ENCODE measurements at places on chromosomes 3 and 15. TPM values are rescaled to one million over a fixed set of nuclear protein-coding genes. Genes with fewer than 3 reads are reported as not detected.
A peak's percentile ranks its signal among the peaks of the same experiment; 100 is the strongest.

- no peak for DNase-seq
These were observed 16.2 kb downstream of the PAK6 start for GRCh38 chr15:40255033-40255432.

GOLGA8F gene
- 0.05 TPM for polyA plus RNA-seq

- no peak for DNase-seq
These were observed 8.3 kb upstream of the CHRM5 start for GRCh38 chr15:33959844-33960548.

DNA sequence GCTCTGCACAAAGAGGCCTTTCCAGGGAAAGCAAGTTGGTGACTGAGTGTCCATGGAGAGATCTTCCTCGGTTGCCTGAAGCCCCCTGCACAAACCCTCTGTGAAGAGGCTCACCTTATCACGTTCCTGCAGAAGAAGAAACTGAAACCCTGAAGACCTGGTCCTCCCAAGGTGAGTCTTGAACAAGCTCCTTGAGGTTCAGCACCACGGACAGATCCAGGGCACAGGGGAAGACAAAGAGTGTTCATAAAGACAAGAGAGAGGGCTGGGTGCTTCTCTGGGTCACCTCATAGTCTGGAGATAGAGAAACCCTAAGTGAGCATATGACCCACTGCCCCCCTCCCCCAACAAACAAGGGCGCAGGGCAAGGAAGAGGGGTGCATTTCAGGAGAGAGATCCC is 21.7 kb upstream of the TBC1D21 start:
- DNase-seq, result peak; percentile 61

- DNase-seq, result no peak
These were observed 5.8 kb upstream of the CAMP start for GRCh38 chr3:48217449-48217848.

GRCh38 chr3:40847551-40847992 is 322.8 kb downstream of the ZNF621 start:
- DNase-seq, result peak; percentile 13

IGF2BP2 gene
- 105 TPM for polyA plus RNA-seq

NOX5 gene
- 0.65 TPM for polyA plus RNA-seq

- no peak for DNase-seq
These were observed 39.7 kb downstream of the ESYT3 start for GRCh38 chr3:138474163-138474562.

- DNase-seq, result no peak
These were observed 246.5 kb downstream of the PTPRG start for GRCh38 chr3:61807865-61808276.

- DNase-seq, result no peak
These were observed 336.3 kb upstream of the CFAP20DC start for GRCh38 chr3:59386165-59386564.

DNA sequence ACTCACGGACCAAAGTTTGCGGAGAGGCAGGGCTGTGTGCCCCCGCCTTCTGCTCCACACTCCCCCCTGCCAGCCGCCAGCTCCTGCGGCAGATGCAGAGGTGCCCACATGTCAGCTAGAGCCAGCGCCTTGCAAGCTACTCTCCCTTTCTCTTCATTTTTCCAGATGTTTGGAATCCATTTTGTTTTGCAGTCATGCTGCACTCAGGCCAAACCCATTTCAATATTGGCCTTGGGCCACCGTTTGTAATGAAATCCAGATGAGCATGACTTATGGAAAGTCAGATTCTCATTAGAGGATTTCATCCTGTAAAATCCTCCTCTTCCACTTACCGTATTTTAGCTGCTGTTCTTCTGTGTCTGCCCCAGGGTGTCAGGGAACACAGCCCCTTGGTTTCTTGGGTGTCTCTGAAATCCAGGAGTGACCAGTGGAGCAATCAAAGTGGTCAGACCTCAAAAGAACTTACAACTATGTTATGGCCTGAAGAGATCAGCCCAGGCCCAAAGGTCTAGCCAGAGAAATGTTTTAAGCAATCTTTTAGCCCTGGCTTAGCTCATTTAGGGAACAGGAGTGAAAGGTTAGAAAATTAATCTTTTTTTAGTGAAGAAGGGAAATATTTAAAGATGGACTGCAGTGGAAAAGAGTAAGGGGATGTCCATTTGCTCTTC is 65.8 kb downstream of the AAGAB start:
- DNase-seq, result peak; percentile 61

GRCh38 chr15:46855388-46855787 is 861.9 kb upstream of the SEMA6D start:
- no peak for DNase-seq

GRCh38 chr3:141280690-141281089 is 49.1 kb downstream of the PXYLP1 start:
- no peak for DNase-seq

UROC1 gene
- polyA plus RNA-seq, result 0.10 TPM

DNA sequence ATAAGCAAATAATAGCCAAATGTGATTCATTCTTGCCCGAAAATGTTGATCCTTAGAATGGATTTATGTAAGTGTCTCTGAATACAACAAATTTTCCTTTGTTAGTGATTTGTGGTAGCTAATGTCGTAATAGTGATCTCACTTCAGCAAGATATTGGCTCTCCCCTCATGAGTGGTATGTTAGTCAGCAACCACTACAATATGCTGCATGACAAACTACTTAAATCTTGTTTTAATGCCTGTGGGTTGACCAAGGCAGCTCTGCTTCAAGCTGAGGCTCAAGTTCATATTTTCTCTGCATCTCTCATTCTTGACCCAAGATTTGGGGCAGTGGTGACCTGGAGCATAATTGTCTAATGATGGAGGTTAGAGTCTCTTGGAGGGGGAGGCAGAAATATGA is 49.8 kb upstream of the GALNT15 start:
- no peak for DNase-seq

GRCh38 chr3:26365706-26366105 is 256.9 kb upstream of the LRRC3B start:
- no peak for DNase-seq

ITGA11 gene
- 4.4 TPM for polyA plus RNA-seq

GRCh38 chr3:175526191-175526590 is 667.1 kb downstream of the NAALADL2 start:
- DNase-seq, result no peak

DNA sequence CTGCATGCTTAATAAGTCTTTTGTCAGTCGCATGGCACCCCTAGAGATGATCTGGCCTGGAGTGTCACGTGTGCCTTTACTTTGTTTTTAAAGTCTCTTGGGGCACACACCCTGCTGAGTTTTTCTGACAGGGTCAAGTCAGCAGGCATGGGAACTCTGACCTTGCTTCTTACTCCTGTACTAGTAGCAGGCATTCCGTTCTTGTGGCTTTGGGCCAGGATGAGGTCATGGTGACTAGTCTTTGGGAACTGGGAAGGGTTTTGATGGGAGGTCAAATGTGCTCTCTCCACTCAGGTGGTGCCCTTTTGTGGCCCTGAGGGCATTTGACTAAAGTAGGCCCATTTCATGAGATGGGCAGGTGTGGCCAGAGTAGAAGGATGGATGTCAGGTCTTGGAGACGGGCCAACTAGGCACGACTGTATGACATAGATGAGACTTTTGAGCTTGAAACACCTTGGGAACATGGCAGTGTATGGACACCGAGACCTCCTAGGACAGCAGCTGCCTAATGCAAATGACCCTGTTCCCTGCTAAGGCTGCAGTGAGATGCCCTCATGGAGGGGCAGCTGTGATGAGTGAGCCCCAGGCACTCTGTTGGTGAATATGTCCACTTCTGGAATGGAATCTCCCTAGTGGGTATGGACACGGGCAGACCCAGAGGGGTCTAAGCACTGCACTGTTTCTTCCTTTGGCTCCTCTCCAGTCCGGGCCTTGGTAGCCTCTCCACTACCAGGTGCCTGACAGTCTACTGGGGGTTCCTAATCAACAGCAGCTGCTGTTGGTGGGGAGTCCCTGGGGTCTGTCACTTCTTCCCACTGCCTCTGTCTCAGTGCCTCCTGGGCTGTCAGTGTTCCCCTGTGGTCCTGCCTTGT is 16.4 kb downstream of the SRPRB start:
- DNase-seq, result no peak

GRCh38 chr3:177420651-177421480 is 223.6 kb upstream of the TBL1XR1 start:
- DNase-seq, result no peak

DNA sequence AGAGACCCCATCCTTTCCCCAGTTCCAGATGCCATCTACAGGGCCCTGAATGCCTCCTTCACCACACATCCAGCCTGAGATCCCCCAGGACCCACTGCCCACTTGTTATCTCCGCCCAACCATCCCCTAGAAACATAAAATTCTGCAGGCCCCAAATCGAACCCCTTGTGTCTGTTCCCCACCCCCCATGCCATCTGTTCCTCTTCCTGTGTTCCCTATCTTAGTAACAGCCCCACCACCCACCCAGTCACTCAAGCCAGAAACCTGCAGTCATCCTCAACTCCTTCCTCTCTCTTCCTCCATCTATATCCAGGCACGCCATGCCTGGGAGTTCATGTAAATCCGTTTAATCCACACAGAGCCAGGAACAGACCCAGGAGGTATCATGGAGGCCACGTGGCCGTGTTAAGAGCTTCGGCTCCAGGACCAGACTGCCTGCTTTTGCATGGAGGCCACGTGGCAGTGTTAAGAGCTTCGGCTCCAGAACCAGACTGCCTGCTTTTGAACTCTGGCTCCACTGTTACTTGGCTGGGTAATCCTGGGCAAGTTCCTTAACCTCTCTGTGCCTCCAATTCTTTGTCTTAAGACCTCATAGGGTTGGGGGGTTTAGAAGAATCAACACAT is 4.8 kb downstream of the CSRNP1 start:
- no peak for DNase-seq

DNA sequence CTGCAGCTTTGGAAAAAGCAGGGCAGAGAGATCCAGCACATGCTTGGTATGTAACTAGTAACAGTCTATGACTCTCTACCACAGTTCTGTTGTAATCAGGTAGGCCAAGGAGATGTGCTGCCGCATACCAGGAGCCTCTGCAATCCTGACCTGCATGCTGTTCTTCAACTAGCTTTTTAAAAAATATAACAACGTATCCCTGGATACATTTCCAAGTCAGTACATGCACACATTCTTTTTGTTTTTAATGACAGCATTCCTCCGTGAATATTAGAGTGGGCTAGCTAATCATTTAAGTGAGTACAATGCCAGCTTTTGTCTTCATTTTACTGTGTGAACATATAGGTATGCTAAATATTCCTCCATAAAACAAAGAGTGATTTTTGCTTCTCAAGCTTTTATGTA is 437.8 kb downstream of the RBMS3 start:
- no peak for DNase-seq

Measured in renal cortex interstitium (tissue), 15 donors.